Stimulated activated CD8-positive, alpha-beta memory T cell treated with anti-CD3 and anti-CD28 coated beads, Interleukin-2, amount 100 ng/mL, for 1 hour (primary cell): ENCODE measurements at places on chromosomes 2 and 18.

DNA sequence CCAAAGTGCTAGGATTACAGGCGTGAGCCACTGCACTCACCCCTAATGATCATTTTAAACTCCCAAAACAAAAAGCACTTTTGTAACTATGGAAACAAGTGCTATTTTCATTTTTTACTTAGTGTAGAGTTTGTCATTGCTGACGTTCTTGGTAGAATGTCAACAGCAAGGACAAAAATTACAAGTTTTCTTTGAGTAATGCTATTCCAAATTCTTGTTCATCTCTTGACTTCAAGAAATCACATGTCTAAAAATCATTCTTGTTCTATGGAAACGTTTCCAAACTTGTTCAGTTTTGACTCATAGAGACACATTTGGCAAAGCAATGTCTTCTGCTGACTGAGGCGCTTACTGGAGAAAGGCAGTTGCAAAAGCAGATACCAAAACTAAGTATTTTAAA is 82.6 kb downstream of the MBP start:
- no peak for DNase-seq

GRCh38 chr18:463403-463802 is 37.1 kb downstream of the COLEC12 start:
- DNase-seq, result no peak

DNA sequence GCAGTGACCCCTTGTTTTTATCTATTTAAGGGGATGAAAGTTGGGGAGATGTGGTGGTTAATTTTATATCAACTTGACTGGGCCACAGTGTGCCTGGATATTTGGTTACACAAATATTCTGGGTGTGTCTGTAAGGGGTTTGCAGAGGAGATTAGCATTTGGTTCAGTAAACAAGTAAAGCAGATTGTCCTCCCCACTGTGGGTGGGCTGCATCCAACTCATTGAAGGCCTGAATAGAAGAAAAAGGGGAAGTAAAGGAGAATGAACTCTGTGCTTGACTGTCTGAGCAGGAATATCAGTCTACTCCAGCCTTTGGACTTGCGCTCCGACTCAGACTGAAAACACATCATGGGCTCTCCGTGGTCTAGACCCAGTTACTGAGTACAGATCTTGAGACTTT is 80.9 kb downstream of the GCA start:
- no peak for DNase-seq

GRCh38 chr2:25570161-25570845 is 103.1 kb downstream of the DTNB start:
- DNase-seq, result no peak

- no peak for DNase-seq
Measured at GRCh38 chr18:9025091-9025838, 77.2 kb upstream of the NDUFV2 start.

DNA sequence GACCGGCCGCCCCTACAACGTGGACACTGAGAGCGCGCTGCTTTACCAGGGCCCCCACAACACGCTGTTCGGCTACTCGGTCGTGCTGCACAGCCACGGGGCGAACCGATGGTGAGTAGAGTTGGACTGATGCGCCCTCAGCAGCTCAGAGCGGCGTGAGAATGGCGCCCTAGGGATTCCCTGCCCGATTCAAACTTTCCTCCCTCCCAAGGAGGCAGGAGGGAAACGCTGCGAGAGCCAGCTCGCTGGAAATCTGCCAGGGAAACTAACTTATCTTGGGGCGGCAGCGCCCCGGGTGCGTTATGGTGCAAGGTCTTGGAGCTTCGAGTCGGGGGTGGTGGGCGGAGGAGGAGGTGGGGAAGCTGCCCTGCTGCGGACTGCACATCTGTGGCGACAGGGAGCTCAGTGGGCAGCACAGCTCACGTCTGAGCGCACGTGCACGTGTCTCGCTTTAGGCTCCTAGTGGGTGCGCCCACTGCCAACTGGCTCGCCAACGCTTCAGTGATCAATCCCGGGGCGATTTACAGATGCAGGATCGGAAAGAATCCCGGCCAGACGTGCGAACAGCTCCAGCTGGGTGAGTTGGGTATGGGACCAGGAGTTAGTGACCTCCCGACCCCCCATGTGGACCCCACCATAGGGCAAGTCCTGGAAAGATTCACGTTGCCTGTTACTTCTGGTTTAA is 697 bp downstream of the ITGA4 start:
- no peak for DNase-seq

DNA sequence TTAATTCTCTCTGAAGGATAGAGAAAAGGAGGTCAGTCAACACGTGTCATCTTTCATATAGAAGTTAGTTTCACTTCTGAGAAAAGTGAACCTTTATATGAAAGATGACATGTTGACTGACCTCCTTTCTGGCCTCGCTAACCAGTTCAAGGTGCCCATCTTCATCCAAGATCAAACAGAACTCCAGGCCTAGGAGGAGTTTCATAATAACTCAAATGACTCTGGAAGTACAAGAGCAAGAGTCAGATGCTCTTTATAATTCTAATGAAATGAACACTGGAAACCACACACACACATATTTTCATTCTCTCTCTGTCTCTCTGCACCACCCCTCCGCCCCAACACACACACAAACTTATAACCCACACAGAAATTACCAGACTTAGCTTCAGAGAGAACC is 16.3 kb downstream of the ANKRD44 start:
- DNase-seq, result no peak

GRCh38 chr18:73944715-73945114 is 202.9 kb downstream of the FBXO15 start:
- DNase-seq, result no peak

- DNase-seq, result no peak
Measured at GRCh38 chr18:57004366-57005121, 142.3 kb upstream of the BOD1L2 start.

DNA sequence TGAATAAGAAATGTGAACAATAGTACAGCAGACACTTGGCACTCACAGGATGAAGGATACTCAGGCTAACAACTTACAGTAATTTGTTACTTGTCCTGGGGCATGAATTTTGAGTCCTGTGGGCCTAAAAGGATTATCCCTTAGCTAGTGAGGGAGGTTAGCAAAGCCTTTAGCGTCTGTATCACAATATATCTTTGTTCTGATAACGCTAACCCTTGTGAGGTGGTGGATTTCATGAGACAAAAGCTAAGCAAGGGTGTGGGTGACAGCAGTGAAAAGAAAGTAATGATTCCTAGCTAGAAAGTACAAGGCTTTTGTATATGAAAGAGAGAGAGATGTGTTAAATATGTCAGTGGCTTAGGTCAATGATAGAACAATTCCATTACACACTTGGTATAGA is 46.8 kb upstream of the TTC21B start:
- DNase-seq, result no peak

DNA sequence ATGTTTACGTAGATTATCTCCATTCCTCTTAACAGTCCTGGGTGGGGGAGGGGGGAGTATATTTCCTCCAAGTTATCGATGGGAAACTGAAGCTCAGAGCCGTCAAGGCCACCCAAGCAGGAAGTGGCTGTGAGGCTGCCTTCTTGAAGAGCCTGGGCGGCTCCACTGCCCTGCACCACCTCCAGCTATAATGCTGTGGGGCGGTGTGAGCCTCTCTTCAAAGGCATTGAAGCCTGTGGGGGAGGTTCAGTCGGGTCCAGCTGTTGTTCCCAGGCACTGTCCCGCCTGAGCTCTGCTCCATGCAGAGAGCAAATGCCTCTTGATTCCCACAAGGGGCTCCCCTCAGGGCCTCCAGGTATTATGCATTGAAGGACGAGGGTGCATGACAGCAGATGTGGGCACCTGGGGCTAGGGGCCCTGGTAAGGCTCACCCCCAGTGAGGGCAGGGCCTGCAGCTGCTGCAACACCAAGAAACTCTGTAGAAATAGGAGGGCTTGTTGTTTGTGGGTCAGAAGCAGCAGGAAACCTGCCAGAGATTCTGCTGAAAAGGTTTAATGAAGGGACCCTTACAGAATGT is 29.5 kb upstream of the LAPTM4A start:
- DNase-seq, result no peak

GRCh38 chr18:48279312-48279711 is 129.9 kb downstream of the ZBTB7C start:
- no peak for DNase-seq

DNA sequence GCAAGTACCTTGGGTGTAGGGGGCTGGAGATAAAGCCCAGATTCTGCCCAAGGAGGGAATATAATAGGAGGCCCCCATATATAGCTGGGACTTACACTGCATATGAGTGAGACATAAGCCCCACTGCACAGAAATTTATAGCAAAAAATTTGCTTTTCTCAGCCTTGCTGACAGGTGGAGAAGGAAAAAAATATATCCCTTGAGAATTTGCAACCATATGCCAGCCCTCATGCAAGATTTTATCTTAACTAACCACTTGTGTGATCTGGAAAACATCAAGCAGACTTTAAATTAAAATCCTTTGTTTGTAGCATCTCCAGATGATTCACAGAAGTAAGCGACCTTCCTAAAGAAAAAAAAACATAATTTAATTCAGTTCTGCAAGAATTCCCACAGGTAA is 288.2 kb downstream of the BCL2 start:
- no peak for DNase-seq

DNA sequence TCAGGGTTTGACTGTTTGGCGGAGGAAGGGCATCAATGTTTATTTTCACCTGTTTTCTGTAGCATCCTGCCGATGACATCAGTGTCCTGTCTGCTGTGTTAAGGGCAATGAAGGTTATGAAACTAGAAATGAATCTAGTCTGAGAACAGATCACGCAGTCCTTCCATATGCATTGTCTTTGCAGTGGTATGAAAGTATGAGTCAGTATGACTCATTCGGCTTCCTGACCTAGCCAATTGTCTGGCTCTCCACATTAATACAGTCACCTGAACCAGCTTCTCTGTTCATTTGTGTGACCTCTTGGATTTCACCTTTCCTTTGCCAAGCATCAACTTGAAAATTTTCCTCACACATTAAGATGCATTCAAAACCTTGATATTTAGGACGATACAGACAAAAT is 353.8 kb downstream of the RND3 start:
- no peak for DNase-seq

GRCh38 chr2:70717431-70718038 is 50.5 kb downstream of the ADD2 start:
- no peak for DNase-seq

- DNase-seq, result no peak
Measured at GRCh38 chr18:24068945-24069693, 54.6 kb downstream of the TTC39C start.

GRCh38 chr2:237629739-237630138 is 2.4 kb downstream of the LRRFIP1 start:
- no peak for DNase-seq

- no peak for DNase-seq
Measured at GRCh38 chr2:234949762-234950434, 1.9 kb upstream of the SH3BP4 start.

- DNase-seq, result no peak
Measured at GRCh38 chr2:133415210-133415876, 152.9 kb downstream of the NCKAP5 start.

DNA sequence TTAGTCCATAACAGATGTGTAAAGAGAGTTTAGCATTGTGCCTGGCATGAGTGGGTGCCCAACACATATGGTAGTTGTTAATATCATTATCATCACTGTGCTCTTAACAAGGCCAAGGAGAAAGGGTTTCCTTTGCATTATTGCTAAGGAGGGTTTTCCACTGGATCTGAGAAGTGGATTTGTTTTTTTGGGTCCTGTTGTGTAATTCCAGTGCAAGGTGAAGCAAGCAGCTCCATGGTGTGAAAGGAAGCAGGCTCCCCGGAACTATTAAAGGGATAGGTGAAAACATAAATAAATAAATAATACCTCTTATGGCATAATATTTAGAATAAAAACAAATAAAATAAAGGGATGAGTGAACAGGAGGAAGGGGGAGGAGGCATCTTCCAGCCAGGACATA is 65.3 kb downstream of the MTCL1 start:
- no peak for DNase-seq

GRCh38 chr2:143139835-143140393 is 10.7 kb downstream of the ARHGAP15 start:
- DNase-seq, result no peak

- DNase-seq, result no peak
Measured at GRCh38 chr18:13163167-13163927, 55.2 kb upstream of the LDLRAD4 start.

DNA sequence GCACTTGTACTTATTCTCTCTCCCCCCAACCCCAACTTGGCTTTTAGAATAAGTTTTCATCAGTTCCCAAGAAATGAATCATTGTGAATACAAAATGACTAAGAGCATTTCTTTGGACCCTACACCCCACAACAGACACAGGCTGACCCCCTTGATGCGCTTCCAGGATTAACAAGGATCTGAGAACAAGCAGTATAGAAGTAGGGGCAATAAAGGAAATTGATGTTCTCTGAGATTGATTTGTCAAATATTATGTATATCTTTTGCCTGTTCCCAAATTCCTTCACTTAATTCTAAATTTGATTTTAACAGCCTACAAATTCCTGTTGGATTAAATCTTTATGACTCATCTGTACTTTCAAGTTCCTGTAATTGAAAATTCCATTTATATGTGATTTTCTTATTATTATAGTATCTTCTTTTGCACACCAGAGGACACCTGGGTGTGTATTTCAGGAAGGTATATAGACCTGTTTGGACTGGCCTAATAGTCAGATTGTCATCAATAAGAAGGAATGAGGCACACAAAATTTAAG is 10.2 kb upstream of the PTPN4 start:
- DNase-seq, result no peak

- no peak for DNase-seq
Measured at GRCh38 chr2:112995346-112995920, 9.8 kb upstream of the IL36A start.

DNA sequence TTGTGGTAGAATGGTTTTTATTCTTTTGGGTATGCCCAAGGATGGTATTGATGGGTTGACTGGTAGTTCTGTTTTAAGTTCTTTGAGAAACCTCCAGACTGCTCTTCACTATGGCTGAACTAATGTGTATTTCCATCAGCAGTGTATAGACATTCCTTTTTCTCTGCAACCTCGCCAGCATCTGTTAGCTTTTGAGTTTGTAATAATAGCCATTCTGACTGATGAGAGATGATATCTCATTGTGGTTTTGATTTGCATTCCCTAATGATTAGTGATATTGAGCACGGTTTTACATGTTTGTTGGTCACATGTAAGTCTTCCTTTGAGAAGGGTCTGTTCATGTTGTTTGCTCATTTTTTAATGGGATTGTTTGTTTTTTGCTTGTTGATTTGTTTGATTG is 1348.7 kb upstream of the NXPH2 start:
- DNase-seq, result no peak

GRCh38 chr18:5294457-5295230 is 882 bp downstream of the ZBTB14 start:
- DNase-seq, result peak; percentile 19

GRCh38 chr2:144320491-144320890 is 199.4 kb downstream of the ZEB2 start:
- DNase-seq, result peak; percentile 45

- no peak for DNase-seq
Measured at GRCh38 chr2:172693529-172694455, 41.9 kb upstream of the RAPGEF4 start.

GRCh38 chr2:25149646-25150045 is 18.7 kb downstream of the POMC start:
- DNase-seq, result no peak

GRCh38 chr18:62979176-62979575 is 263.8 kb downstream of the PHLPP1 start:
- DNase-seq, result no peak

GRCh38 chr18:44807766-44808165 is 127.1 kb downstream of the SETBP1 start:
- DNase-seq, result no peak
